ENCODE measurements at places on chromosomes 1 and 21. TPM values are rescaled to one million over a fixed set of nuclear protein-coding genes. Genes with fewer than 3 reads are reported as not detected.
A peak's percentile ranks its signal among the peaks of the same experiment; 100 is the strongest.

DNA sequence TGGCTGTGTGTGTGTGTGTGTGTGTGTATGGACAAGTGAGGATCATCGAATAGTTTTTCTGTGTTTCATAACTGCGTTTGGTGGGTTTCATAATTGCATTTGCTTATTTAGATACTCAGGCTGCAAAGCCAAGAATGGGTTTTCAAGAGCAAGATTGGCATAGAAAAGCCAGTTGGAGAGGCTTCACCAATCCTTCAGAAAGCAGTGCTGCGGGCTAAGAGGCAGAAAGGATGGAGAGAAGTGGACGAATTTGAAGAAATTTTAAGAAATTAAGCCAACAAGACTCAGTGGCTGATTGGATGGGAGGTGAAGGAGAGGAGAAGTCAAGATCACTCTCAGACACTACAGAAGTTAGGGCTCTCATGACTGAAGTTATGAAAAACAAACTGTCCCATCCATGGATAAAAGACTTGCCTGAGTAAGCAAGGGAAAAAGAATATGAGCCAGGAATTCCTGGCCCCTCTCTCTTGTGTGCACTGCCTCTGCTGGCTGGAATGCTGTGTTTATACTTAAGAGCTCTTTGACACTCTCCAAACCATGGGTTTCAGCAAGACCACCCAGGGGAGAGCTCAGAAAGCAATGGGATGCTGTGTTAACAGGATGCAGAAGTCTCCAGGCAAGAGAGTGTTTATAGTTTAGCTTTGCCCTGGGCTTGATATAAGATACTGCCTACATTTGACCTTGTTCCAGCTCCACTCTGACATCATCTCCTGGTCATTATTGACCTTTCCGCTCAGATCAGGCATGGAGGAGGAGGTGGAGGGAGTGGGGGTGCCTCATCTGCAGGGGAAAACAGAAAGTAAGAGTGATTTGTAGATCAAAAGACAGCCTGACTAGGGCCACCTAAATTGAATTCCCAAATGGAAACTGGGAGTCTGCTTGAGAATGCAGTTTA lies 232.0 kb upstream of the PLXNA2 start:
- peaks cover 11% of the 10 kb centered on the region for H3K27me3 ChIP-seq
- H3K4me1 ChIP-seq = no peaks in the 10 kb centered on the region
- H3K36me3 ChIP-seq = no peaks in the 10 kb centered on the region
- no peak overlapping the region for H3K4me3 ChIP-seq
- no peak overlapping the region for H3K27ac ChIP-seq

- peaks cover 48% of the 10 kb centered on the region for H3K4me1 ChIP-seq
- peak overlapping the region; percentile 22 for H3K27ac ChIP-seq
- no peak for DNase-seq
- H3K4me3 ChIP-seq = no peak overlapping the region
- H3K27me3 ChIP-seq = no peaks in the 10 kb centered on the region
These were observed 123.4 kb downstream of the HIVEP3 start for GRCh38 chr1:41795205-41795762.

SH2D5 gene
- 0.14 TPM for total RNA-seq

DNA sequence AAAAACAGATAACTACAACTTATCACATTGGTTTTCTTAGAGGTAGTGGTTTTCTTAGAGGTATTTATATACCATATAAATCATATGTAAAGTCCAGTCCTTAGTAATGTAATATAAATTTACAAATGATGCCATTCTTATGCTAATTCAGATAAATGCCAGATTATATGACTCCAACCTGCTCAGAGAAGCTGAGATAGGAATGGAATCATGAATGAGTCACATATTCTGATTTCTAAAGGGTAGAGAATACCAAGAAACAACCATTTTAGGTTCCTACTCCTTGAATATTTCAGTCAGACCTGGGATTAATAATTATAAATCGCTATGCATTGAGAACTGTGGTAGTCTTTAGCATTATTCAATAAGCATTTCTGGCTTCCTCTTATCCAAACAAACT lies 760.1 kb upstream of the NEGR1 start:
- H3K27me3 ChIP-seq = no peaks in the 10 kb centered on the region
- no peak overlapping the region for H3K27ac ChIP-seq
- H3K4me3 ChIP-seq = no peak overlapping the region
- H3K36me3 ChIP-seq = peaks cover 4% of the 10 kb centered on the region

DNA sequence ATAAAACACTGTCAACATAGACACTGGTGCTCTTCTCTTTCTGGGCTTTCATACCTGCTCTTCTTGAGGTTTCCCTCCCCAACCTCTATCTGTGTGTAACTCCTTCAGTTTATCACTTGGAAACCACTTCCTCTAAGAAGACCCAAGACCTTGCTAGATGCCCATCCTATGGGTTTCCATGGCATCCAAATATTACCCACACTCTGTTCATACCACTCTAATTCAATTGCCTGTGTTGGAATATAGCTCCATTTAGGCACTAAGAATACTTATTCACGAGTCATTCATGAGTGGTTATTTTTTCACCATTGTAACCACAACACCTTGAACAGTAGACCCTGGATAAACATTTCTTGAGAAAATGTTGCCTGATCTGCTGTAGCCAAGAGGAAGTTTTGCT lies 231.1 kb upstream of the SGIP1 start:
- peak overlapping the region; percentile 40 for H3K4me3 ChIP-seq
- no peak for DNase-seq
- peak overlapping the region; percentile 28 for H3K27ac ChIP-seq
- no peaks in the 10 kb centered on the region for H3K27me3 ChIP-seq

Measured in natural killer cell treated with Interleukin-12 subunit alpha and Interleukin-12 subunit beta and Interleukin-15 and Interleukin-18, amount 100 ng/mL, for 72 hours (primary cell).